ENCODE measurements at places on chromosomes 7 and 10. TPM values are rescaled to one million over a fixed set of nuclear protein-coding genes. Genes with fewer than 3 reads are reported as not detected.

AKR1E2 gene
- 3.0 TPM for polyA plus RNA-seq

NAT16 gene
- polyA plus RNA-seq: not detected

ADCYAP1R1 gene
- polyA plus RNA-seq: 6.5 TPM

ABCA13 gene
- 0.05 TPM for polyA plus RNA-seq

MICU1 gene
- polyA plus RNA-seq: 123 TPM

SPRN gene
- polyA plus RNA-seq: 3.5 TPM

OR2A1 gene
- 0.18 TPM for polyA plus RNA-seq

HMX2 gene
- polyA plus RNA-seq: not detected

PRRT4 gene
- polyA plus RNA-seq: 13.2 TPM

RNLS gene
- polyA plus RNA-seq: 2.4 TPM

SERPINE1 gene
- 8.5 TPM for polyA plus RNA-seq

TDRD1 gene
- polyA plus RNA-seq: 0.29 TPM

ADIRF gene
- polyA plus RNA-seq: 5.5 TPM

All from muscle of leg (tissue), 16 donors.